ENCODE measurements at places on chromosomes 4 and X. TPM values are rescaled to one million over a fixed set of nuclear protein-coding genes. Genes with fewer than 3 reads are reported as not detected.
A peak's percentile ranks its signal among the peaks of the same experiment; 100 is the strongest.

DNA sequence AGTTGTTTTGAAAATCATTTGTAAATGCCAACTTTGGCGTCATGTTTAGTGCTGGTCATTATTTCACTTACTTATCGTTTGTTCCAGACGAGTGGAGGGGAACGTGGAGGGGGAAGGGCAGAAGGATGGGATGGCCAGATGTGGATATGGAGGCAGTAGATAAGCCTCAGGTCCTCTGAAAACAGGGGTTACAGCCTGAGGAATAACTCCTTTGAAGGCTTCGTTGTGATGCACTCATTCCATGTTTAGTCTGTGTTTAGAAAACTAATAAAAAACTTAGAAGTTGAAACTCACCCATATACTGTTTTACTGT lies 1.1 kb downstream of the MOB1B start:
- H3K27me3 ChIP-seq: no peaks in the 10 kb centered on the region
- H3K4me1 ChIP-seq: no peaks in the 10 kb centered on the region
- no peaks in the 10 kb centered on the region for H3K36me3 ChIP-seq

- H3K4me1 ChIP-seq: no peaks in the 10 kb centered on the region
- DNase-seq: no peak
- no peaks in the 10 kb centered on the region for H3K27me3 ChIP-seq
- H3K27ac ChIP-seq: no peak overlapping the region
- no peaks in the 10 kb centered on the region for H3K36me3 ChIP-seq
These were observed 16.8 kb downstream of the UGT8 start for GRCh38 chr4:114615435-114615834.

GRCh38 chrX:87636533-87636932 lies 118.9 kb downstream of the KLHL4 start:
- H3K4me1 ChIP-seq: no peaks in the 10 kb centered on the region
- DNase-seq: no peak
- no peak overlapping the region for H3K4me3 ChIP-seq
- H3K36me3 ChIP-seq: no peaks in the 10 kb centered on the region

- no peaks in the 10 kb centered on the region for H3K27me3 ChIP-seq
- DNase-seq: no peak
- H3K4me1 ChIP-seq: no peaks in the 10 kb centered on the region
- H3K27ac ChIP-seq: no peak overlapping the region
- H3K4me3 ChIP-seq: no peak overlapping the region
These were observed 70.1 kb upstream of the LSM6 start for GRCh38 chr4:146105464-146105863.

DNA sequence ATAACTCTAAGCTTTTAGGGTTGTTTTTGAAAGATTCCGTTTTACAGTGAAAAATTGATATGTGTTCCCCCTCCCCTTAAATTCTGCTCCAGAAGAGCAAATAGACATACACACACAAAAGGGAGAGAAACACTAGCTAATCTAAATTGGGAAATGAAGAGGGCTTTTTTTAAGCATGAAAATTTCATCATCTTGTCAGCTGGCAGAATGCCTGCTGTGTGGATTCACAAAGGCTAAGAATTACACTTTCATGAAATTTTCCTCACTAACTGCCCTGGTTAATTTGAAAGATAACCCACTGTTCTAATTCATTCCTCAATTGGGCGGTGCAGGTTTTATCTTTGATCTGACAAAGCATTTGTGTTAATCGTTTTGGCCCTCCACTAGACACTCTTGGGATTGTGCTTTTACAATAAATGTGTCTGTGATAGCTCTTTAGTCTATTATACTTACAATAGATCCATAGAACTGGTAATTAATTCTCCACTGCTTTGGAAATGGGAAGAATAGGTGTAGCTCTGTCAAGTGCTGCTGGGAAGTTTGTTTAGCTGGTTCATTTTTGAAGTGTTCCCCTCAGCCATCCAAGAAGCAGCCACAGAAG lies 152.9 kb downstream of the POLA1 start:
- no peak overlapping the region for H3K27ac ChIP-seq
- H3K4me3 ChIP-seq: no peak overlapping the region
- H3K27me3 ChIP-seq: no peaks in the 10 kb centered on the region
- no peaks in the 10 kb centered on the region for H3K36me3 ChIP-seq
- peak; percentile 69 for DNase-seq

- H3K27ac ChIP-seq: no peak overlapping the region
- H3K4me1 ChIP-seq: no peaks in the 10 kb centered on the region
- no peak overlapping the region for H3K4me3 ChIP-seq
- no peak for DNase-seq
- H3K36me3 ChIP-seq: no peaks in the 10 kb centered on the region
- H3K27me3 ChIP-seq: no peaks in the 10 kb centered on the region
These were observed 128.3 kb upstream of the ARMCX2 start for GRCh38 chrX:101787934-101788333.

Gene PPBP
- total RNA-seq: not detected

Gene PAGE2B
- total RNA-seq: not detected

Gene ATP6AP2
- total RNA-seq: 164 TPM

Gene TMLHE
- 18.5 TPM for total RNA-seq
